Left ventricle myocardium inferior (tissue), 1 donor: ENCODE measurements at places on chromosomes 4 and X. TPM values are rescaled to one million over a fixed set of nuclear protein-coding genes. Genes with fewer than 3 reads are reported as not detected.

EXOC1 gene
- 20.3 TPM for total RNA-seq

ADH1C gene
- 2.6 TPM for total RNA-seq

CLCN4 gene
- total RNA-seq = 36.1 TPM

ZCCHC18 gene
- total RNA-seq = 0.99 TPM

ZIC3 gene
- total RNA-seq = not detected

C4orf50 gene
- total RNA-seq = not detected

DOCK11 gene
- 3.8 TPM for total RNA-seq

CFP gene
- 3.0 TPM for total RNA-seq

CT45A5 gene
- total RNA-seq = not detected

NHS gene
- 1.0 TPM for total RNA-seq

PDLIM3 gene
- 308 TPM for total RNA-seq

POU4F2 gene
- not detected for total RNA-seq

EMCN gene
- 43.6 TPM for total RNA-seq

PAGE2B gene
- total RNA-seq = not detected

N4BP2 gene
- total RNA-seq = 5.0 TPM
